ENCODE measurements at places on chromosomes 1 and 21. TPM values are rescaled to one million over a fixed set of nuclear protein-coding genes. Genes with fewer than 3 reads are reported as not detected.

Gene ITLN2
- polyA plus RNA-seq = not detected

Gene FHL3
- polyA plus RNA-seq = 18.1 TPM

Gene CNKSR1
- 10.7 TPM for polyA plus RNA-seq

Gene PLPP3
- polyA plus RNA-seq = 154 TPM

Gene TAS1R1
- not detected for polyA plus RNA-seq

GRCh38 chr1:169326956-169327268, 40.7 kb downstream of the NME7 start:
- no peak for DNase-seq

DNA sequence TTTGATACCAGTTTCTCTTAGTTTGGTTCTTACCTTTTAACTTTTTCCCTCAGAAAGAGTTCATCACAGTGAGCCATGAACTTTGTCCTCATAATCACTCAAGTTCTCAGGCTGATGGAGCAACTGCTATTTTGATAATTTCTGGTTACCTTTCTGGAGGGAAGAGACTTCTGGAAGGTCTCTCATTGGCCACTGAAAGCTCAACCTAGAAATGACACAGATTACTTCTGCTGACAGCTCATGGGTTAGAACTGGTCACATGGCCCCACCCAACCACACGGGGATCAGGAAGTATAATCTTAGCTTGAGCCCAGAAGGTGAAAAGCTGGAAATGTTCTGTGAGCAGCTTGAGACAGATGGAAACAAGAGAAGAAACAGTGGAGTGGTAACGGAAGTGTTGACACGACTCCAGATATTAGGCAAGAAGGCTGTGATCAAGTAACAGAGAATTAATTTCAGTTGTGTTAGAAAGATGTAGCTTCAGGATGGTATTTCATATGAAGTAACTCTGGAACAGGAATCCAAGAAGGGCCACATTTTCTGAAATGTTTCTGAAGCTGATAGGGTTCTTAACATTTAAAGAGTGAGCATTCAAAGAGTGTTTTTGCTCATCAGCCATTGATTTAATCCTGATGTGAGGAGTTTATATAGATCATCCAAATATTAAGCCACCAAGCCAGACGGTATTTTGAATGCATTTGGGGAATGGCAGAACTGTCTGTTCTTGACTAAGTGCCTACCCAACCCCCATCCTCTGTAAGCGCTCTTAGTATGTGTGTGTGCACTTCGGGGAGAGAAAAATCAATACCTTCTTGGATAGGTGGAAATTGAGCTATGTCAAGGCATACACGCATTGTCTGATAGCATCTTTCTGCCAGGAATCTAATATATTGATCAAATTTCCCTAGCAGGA, 21.9 kb upstream of the XPR1 start:
- no peak for DNase-seq
